ENCODE measurements at places on chromosomes 5 and 9. TPM values are rescaled to one million over a fixed set of nuclear protein-coding genes. Genes with fewer than 3 reads are reported as not detected.

DNA sequence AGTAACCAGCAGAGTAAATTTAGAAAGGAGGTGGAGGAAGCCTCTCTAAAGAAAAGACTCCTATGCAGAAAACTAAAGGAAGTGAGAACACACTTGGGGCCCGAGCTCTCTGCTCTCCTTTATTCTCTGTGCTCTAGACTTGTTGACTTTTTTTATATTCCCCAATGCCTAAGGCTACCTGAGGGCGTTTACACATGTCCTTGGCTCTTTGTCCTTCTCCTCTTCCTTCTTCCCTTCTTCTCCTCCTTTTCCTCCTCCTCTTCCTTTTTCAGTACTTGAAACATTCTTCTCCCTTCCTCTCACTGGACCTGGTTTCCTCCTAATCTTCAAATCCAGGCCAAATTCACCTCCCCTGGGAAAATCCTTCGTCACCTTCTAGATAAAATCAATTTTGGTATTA is 256.4 kb upstream of the TRPC7 start:
- DNase-seq, result no peak

GRCh38 chr5:160959804-160960203 is 107.8 kb upstream of the ATP10B start:
- DNase-seq, result no peak

GRCh38 chr5:50953290-50953689 is 286.9 kb downstream of the PARP8 start:
- DNase-seq, result no peak

GRCh38 chr9:137482094-137482781 is 23.1 kb upstream of the NSMF start:
- DNase-seq, result no peak

DNA sequence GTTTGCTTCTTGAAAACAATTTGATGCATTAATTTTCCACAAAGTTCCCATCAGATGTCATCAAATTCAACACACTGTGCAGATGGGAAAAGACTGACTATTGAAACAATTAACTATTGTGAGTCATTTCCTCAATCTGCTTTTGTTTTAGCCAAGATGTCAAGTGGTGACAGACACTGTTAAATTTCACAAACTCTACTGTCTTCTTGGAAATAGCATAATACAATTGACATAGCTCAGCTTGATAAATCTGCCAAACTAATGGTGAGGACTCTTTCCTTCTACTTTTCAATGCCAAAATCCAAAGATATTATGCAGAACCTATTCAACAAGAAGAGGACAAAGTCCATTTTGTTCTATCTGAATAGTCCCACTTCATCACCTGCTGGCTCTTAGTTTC is 242.3 kb downstream of the CAAP1 start:
- DNase-seq, result no peak

GRCh38 chr5:132184588-132184987 is 43.1 kb downstream of the P4HA2 start:
- no peak for DNase-seq

DNA sequence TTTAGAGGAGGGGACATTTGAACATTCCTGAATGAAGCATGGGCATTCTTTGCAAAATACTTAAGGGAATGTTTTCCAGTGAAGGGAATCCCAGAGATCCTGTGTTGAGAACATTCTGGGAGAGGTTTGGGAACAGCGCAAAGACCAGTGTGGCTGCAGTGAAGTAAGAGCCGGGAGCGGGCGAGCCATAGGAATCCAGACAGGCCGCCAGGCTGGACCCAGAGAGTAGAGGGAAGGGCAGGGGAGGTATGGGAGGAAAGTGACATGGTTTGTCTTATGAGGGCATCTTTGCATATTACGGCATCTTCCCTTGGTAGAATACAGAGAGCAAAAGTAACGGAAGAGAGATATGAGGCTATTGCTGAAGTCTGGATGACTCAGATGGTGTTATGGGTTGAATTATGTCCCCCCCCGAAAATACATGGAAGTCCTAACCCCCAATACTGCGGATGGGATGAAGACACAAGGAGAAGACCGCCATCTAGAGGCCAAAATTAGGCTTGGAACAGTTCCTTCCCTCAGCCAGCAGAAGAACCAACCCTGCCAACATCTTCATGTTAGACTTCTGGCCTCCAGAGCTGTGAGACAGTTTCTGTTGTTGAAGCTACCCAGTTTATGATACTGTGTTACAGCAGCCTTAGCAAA is 268.2 kb downstream of the MAST4 start:
- peak; percentile 62 for DNase-seq

- DNase-seq, result no peak
Measured at GRCh38 chr5:139708877-139709581, 60.9 kb downstream of the CXXC5 start.

DNA sequence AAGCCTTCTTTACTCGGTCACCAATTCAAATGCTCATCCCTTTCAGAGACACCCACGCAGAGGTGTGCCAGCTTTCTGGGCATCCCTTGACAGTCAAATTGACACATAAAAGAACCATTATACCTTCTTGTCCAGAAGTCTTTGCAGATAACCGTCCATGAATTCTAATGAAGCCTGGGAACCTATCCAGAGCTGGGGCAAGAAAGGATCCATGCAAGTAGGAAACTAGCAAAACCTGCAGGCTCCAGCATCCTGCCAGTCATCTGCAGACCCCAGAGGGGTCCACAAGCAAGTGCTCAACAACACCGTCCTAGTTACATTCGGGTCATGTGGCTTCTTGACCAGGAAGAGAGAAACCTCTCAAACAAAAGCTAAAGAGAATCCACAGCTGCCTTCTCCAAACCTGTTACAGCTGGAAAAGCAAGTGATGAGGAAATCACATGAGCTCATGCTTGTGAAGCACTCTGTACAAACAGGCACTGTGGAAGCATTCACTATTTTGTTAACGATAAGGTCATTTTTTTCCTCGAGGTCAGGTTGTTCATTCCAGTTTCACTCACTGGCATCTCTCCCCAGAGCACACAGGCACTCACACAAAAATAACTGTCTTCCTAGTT is 80.2 kb upstream of the DMRT1 start:
- DNase-seq, result no peak

DNA sequence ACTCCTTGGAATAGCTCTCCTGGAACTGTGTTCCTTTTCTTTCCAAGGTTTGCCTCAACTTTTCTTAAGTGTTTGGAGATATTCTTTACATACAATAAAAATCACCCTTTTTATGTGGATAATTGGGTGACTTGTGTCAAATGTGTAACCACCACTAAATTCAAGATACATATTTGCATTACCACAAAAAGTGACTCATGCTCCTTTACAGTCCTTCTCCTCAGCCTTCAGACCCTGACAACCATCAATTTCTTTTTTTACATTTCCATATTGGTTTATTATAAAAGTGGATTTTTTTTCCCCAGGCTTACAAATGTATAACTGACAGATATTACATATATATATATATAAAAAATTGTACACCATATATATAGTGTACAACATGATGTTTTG is 372.0 kb upstream of the KCNN2 start:
- no peak for DNase-seq

- DNase-seq, result no peak
Measured at GRCh38 chr5:136781464-136781863, 416.1 kb upstream of the TRPC7 start.

- no peak for DNase-seq
Measured at GRCh38 chr9:136821826-136822544, 14.2 kb downstream of the RABL6 start.

- no peak for DNase-seq
Measured at GRCh38 chr5:6201631-6202030, 176.7 kb downstream of the MED10 start.

IL4 gene
- not detected for total RNA-seq

PNPLA7 gene
- total RNA-seq, result 11.6 TPM

OR1Q1 gene
- under 0.01 TPM for total RNA-seq

HACD4 gene
- total RNA-seq, result 18.9 TPM

All from hematopoietic multipotent progenitor cell (in vitro differentiated cells).